ENCODE measurements at places on chromosomes 11 and 22.

DNA sequence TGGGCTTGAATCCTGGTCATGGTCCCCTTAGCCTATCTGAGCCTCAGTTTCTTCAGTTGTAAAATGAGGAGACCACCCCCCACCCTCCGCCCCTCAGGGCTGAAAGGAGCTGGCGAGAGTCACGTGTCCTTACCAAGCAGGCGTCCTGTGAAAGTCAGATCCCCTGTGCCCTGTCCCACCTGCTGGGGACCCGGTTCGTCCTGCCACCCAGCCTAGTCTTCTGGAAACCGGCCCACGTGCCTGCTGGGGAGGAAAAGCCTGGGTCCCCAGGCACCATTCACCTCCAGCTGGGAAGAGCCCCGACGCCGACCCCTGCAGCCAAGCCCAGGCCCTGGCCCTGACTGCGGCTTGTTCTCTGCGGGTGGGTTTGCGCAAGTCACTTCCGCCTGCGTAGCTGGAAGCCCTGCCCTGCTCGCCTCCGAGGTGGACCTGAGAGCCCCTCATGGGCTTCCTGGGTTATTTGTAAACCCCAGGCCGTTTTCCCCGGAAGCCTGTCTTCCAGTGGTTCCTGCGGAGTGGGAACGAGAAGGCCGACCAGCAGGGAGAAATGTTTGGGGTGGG is 679 bp upstream of the SSH3 start:
- DNase-seq, result no peak

- DNase-seq, result no peak
Measured at GRCh38 chr22:27666272-27666997, 135.1 kb downstream of the MN1 start.

DNA sequence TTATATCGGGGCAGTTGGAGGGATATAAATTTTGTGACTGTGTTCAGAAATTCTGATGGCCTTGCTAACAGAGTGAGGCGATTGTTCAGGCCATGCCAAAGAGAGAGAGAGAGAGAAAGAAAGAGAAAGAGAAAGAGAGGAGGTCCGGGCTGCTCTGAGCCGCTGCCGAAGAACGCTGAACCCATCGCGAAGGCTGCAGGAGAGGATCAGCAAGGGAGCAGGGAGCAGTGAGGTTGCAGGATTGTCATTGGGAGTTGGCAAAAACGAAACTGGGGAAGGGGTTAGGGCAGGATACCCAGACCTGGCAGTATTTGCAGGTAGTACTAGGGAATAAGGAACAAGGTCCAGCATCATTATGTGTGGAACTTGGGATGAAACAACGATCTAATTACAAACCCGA is 537.1 kb downstream of the INSC start:
- no peak for DNase-seq

- DNase-seq, result no peak
Measured at GRCh38 chr11:95720195-95720594, 69.4 kb downstream of the FAM76B start.

- DNase-seq, result no peak
Measured at GRCh38 chr11:45725776-45726492, 60.5 kb upstream of the CHST1 start.

GRCh38 chr11:47001781-47002181 is 65.2 kb downstream of the CSTPP1 start:
- DNase-seq, result no peak

- DNase-seq, result no peak
Measured at GRCh38 chr11:1224111-1224490, 1.2 kb downstream of the MUC5B start.

DNA sequence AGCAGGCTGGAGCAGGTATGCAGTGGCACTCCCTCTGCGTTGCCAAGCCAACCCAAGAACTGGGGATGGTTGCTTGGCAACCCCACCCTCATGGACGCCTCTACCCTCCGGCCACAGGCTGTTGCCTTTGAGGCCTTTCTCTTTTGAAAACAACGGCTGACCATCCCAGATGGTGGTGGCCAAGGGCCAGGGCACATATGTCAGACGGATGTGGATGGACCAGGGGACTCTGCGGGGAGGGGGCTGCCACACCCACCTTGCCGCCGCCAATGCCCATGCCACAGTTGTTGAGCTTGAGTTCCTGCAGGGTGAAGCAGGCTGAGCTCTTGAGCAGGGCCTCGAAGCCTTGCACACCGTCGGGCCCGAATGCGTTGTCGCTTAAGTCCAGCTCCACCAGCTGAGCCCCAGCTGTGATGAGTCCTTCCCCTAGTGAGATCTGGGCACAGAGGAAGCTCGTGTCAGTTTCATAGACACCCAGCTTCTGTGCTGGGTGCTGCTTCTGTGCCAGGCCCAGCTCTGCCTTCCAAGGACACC is 21.5 kb downstream of the RANGAP1 start:
- no peak for DNase-seq

GRCh38 chr11:89608234-89608966 is 101.7 kb upstream of the TRIM77 start:
- no peak for DNase-seq

All from cortex of kidney (tissue), 1 donor.